ENCODE measurements at places on chromosomes 11 and 22.

DNA sequence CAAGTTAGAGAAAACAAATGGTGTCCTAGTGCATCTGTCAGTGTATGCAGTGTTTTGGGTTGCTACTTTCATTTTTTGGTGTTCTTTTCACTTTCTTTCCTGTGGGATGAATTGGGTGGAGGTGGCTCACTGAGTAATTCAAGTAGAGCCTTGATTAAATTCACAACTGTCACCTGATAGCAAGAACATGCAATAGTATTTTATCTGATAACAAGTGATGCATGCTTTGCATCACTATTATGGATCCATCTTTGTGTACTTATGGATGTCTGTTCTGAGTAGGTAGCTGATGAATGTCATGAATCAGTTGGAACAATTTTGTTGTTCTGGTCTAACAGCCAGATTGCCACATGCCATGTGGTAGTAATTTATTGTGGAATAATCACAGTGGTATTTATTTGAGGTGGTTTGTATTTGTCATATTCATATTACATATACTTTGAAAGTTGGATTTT is 87.5 kb downstream of the DDX10 start:
- DNase-seq = no peak

DNA sequence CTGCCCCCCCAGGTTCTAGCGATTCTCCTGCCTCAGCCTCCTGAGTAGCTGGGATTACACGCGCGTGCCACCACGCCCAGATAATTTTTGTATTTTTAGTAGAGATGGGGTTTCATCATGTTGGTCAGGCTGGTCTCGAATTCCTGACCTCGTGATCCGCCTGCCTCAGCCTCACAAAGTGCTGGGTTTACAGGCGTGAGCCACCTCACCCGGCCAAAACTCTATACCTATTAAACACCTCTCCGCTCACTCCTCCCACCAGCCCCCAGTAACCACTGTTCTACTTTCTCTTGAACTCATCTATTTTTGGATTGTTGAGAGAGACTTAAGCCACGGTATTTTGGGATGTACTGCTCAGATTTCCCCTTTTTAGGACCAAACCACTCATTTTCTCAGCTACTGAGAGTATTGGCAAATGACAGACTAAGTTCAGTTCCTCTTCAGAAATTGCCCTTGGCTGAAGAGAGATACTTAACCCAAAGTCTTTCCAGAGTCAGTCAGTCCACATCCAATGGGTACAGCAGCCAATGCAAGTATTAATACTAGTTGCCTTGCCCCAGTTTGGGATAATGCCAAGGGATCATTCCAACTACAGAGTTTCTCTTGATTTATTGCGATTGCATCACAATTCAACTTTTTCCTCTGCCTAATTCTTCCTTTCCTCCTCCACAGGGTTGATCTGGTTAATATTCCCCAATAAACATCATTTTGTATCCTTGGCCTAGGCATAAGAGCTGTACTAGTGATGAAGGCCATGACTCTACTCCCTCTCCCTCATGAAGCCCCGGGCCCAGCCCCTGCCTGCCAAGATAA is 36.8 kb upstream of the CSTF3 start:
- no peak for DNase-seq

DNA sequence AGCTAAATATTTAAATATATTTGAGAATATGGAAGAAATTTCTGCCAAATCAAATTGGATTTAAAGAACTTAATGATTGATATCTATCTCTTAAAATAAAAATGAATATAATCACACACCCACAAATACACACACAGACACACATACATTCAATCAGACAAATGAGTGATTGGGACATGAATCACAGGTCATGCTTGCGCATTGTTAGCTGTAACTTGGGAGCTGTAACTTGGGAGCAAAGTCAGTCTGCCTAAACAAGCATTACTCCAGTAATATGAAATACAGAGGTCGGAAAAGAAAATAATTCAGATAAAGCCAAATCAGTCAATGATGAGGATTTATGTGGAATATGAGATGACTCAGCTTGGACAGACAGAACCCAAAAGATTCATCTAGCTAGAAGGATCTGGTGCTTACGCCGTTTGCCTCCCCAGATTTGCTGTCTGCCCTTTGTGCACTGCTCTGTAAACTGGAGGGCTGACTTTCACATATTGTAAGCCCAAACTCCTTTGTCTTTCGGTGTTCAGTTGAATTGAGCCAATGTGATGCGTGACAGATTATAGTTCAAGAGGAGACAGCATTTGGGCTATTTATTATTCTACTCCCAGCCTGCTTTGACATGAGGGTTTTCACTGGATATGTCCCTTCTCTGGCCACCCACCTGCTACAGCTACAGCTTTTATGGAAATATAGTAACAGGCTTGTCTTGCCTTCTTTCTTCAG is 1.6 kb downstream of the OR56B1 start:
- DNase-seq = no peak

GRCh38 chr11:21825127-21825526 is 367.8 kb upstream of the ANO5 start:
- no peak for DNase-seq

GRCh38 chr11:116335078-116335477 is 437.7 kb downstream of the BUD13 start:
- DNase-seq = no peak

DNA sequence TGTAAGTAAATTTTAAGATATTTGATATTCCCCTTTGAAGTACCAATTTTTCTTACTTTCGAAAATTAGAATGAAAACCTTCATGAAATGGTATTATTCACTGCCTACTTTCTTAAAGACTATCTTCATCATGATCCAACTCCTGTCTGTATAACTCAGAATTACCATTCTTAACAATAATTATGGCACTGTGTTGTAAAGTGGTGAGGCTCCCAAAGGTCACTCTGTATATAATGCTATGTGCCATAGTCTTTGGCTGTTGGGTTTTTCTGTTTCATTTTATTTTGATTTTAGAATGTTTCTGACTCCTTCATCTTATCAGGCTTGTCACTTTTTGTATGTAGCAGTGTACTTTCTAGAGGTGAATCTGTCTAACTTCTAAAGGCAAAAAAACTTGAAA is 52.4 kb downstream of the MAML2 start:
- DNase-seq = no peak

DNA sequence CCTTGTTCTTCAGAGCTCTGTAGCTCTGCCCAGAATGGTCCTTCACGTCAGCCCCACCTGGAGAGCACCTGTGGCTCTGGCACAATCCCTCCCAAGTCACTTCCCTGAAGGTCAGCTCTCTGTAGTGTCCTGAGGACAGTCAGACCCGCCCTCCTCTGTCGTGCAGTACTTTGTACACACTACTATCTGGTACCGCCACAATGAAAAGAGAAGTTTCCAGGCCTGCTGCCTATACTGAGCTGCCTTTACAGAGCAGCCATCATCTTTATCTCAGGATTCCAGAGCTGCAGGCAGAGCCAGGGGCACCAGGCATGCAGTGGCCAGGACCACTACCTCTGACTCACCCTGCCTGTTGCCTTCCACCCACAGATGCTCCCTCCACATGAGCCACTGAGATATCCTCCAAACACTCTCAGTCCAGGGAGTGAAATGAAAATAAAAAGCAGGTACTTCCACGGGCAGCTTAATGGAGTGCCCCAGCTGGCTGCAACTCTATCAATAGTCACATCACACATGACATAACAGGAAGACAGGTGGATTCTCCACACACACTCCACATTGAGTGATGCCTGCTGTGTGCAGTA is 7.3 kb downstream of the PACSIN2 start:
- peak; percentile 79 for DNase-seq

- no peak for DNase-seq
Observed at GRCh38 chr11:115581871-115582639, 77.8 kb upstream of the CADM1 start.

- no peak for DNase-seq
Observed at GRCh38 chr11:61071208-61071681, 31.0 kb upstream of the CD5 start.

GRCh38 chr11:57094181-57094935 is 87.4 kb upstream of the LRRC55 start:
- no peak for DNase-seq

GRCh38 chr11:69383372-69384250 is 89.7 kb downstream of the MYEOV start:
- DNase-seq = no peak

DNA sequence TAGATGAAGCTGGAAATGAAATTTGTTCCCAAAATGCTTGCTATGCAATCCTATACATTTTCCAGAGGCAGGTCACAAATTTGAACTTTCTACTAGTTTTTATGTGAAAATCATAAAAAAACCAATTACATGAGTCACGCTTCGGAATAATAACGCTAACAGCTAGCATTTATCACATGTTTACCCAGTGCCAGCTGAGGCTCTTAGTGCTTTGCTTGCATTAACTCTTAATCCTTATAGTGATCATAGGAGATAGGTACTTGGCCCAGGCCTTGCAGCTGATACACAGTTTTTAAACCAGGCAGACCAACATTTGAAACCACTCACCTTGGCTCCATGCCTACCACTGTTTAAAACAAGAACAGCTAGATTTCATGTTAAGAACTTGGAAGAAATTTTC is 131.8 kb upstream of the RAG2 start:
- no peak for DNase-seq

- no peak for DNase-seq
Observed at GRCh38 chr11:7165911-7166310, 77.1 kb downstream of the RBMXL2 start.

DNA sequence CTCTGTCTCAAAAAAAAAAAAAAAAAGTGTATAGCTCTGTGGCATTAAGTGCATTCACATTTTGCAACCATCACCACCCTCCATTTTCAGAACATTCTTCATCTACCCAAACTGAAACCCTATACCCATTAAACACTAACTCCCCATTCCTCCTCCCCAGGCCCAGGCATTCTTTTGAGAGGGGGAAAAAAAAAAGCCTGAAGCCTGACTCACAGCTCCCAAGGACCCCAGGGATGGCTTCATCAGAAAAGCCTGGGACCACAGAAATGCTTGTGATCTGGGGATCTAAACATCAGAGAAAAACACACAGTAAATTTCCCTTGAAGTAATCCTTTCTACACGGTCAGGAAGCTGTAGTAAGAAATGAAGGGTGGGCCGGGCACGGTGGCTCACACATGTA is 10.7 kb upstream of the GTSE1 start:
- no peak for DNase-seq

GRCh38 chr22:19667872-19668740 is 46.2 kb upstream of the SEPTIN5 start:
- no peak for DNase-seq

DNA sequence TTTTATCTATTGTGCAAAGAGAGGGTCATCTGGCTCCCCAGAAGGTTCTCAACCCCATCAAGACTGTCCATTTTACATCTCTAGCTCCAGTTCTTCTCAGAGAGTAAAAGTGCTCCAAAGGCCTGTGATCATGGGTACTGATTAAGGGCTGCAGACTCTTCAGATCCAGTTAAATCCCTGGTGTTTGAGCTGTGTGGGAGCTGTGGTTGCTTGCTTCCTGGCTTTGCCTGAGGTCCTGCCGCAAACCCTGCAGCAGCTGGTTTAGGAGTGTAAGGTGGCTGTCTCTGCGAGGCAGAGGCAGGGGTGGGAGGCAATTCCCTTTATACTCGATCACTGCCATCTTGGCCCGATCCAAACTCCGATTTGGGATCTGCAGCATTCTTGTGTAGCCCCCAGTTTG is 1.2 kb downstream of the MRPL17 start:
- DNase-seq = peak; percentile 51

- DNase-seq = no peak
Observed at GRCh38 chr22:45972091-45972888, 4.7 kb downstream of the WNT7B start.

DNA sequence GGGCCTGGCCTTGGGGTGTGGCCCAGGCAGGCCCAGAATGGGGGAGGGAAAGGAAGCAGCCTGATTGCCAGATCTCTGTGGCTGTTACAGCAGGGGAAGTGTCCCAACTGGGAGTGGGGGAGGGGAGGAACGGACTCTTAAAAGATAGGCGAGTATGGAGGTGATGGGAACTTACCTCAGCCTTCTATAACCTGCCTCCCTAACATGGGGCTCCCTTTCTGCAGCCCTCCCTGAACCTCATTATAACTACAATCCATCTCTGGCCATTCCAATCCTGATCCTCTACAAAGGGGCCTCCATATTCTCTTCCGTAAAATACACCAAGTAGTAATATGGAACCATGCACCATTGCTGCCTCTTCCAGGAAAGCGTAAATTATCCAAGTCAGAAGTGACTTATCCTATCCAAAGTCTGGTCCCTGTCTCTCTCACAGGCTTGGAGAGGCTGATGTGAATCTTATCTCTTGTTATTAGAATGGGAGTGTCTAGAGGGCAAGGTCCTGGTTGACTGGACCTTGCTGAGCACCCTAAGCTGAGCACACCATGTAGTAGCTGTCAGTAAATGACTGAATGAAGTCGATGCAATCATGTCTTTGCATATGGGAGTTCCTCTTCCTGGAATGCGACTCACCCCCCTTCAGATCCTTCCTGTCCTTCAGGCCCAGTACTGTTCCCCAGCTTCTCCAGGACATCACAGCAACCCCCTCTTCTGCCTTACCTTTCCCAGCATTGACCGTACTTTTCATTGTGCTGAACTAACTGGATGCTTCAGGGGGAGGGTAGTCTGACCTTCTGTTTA is 5.9 kb downstream of the RHOG start:
- DNase-seq = no peak

GRCh38 chr22:20588843-20589581 is 81.6 kb downstream of the MED15 start:
- DNase-seq = no peak

GRCh38 chr22:35051013-35051535 is 14.9 kb upstream of the ISX start:
- no peak for DNase-seq
